ENCODE measurements at places on chromosomes 16 and 17.

DNA sequence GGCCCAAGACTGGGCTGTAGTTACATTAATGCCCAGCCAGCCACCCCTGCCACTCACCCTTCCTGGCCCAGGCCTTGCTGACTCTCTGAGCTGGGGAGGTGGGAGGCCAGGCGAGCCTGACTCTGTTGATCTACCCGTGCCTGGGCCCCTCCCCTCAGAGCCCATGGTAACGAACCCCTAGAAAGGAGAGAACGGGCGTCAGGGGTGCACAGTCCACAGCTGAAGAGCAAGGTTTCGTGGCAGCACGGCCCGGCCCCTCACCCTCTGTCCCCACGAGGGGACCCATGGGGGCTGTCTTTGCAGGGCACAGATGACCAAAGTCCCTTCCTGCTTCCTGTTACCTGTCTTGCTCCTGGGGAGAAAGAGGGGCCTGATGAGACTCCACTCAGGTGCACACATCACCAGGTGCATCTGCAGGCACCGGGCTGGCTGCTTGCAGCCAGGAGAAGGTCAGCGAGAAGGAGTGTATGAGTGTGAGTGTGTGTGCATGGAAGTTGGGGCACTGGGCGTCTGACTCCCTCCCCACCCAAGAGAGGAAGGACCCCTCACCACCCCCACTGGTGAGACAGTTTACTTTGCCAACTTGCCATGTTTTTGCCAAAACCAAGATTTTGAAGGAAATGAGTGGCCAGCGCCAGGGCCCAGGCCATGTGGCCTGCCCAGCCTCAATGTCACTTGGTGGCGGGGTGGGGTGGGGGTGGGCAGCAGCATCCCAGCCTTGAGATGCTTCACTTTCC lies 359.1 kb downstream of the SEC14L1 start:
- H3K27ac ChIP-seq: no peak overlapping the region
- peaks cover 6% of the 10 kb centered on the region for H3K4me1 ChIP-seq
- no peaks in the 10 kb centered on the region for H3K27me3 ChIP-seq
- peaks cover 4% of the 10 kb centered on the region for H3K36me3 ChIP-seq
- no peak overlapping the region for H3K4me3 ChIP-seq

DNA sequence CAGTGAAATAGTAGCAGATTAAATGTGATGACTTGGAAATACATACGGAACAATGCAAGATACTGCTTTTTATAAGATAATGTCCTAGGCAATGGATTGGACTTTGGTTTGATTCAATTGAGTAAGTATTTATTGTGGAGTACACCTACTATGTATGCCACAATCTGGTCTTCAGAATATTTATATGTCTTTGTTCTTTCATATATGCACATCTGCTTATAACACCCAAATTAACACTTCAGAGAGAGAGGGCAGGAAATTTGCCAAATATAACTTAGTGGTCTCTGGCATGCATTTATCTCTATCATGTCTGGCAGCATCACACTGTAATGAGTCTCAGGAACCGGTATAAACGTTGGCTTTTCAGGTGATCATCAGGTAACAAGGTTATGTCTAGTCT lies 16.9 kb downstream of the RPGRIP1L start:
- H3K36me3 ChIP-seq: peaks cover 35% of the 10 kb centered on the region
- H3K4me3 ChIP-seq: no peak overlapping the region
- H3K27me3 ChIP-seq: no peaks in the 10 kb centered on the region
- H3K4me1 ChIP-seq: no peaks in the 10 kb centered on the region

GRCh38 chr16:8828541-8829165 lies 31.0 kb downstream of the PMM2 start:
- no peak overlapping the region for H3K4me3 ChIP-seq
- H3K4me1 ChIP-seq: no peaks in the 10 kb centered on the region
- H3K27me3 ChIP-seq: no peaks in the 10 kb centered on the region
- no peak overlapping the region for H3K27ac ChIP-seq
- no peak for DNase-seq

GRCh38 chr16:3088450-3088849 lies 10.6 kb downstream of the ZSCAN10 start:
- no peaks in the 10 kb centered on the region for H3K4me1 ChIP-seq
- H3K4me3 ChIP-seq: no peak overlapping the region
- no peak overlapping the region for H3K27ac ChIP-seq
- DNase-seq: no peak
- H3K36me3 ChIP-seq: no peaks in the 10 kb centered on the region

DNA sequence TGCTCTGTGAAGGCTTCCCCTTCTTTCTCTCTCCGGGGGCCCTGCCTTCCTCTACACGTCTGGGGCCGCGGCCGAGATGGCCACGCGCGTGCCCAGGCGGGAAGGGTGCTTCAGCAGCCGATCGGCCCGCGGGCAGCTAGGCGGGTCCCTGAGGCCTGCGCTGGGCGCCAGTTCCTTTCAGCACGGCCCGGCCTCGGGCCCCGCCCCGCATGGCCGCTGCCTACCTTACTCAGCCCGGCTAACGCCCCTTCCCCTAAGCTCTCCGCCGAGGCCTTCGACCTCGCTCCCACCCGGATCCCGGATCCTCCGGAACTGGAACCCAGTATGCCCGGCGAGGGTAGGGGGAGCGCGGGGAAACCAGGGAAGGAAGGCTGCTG lies 335 bp downstream of the TMEM11 start:
- H3K4me3 ChIP-seq: peak overlapping the region; percentile 93
- DNase-seq: peak; percentile 71
- no peaks in the 10 kb centered on the region for H3K4me1 ChIP-seq
- H3K27ac ChIP-seq: peak overlapping the region; percentile 89
- H3K36me3 ChIP-seq: no peaks in the 10 kb centered on the region
- H3K27me3 ChIP-seq: no peaks in the 10 kb centered on the region

DNA sequence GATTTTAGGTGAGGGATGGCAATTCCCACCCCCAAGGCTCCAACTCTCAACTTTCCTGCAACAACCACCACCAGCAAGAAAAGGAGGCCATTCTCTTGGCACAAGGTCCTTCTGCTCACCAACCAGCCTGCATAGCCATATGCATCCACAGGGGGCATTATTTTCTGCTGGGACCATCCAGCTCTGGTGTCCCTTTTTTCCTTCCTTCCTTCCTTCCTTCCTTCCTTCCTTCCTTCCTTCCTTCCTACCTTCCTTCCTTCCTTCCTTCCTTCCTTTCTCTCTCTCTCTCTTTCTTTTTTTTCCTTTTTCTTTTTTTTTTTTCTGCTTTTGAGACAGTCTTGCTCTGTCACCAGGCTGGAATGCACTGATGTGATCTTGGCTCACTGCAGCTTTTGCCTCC lies 21.1 kb upstream of the COX10 start:
- no peaks in the 10 kb centered on the region for H3K27me3 ChIP-seq
- no peaks in the 10 kb centered on the region for H3K36me3 ChIP-seq
- H3K4me3 ChIP-seq: no peak overlapping the region

DNA sequence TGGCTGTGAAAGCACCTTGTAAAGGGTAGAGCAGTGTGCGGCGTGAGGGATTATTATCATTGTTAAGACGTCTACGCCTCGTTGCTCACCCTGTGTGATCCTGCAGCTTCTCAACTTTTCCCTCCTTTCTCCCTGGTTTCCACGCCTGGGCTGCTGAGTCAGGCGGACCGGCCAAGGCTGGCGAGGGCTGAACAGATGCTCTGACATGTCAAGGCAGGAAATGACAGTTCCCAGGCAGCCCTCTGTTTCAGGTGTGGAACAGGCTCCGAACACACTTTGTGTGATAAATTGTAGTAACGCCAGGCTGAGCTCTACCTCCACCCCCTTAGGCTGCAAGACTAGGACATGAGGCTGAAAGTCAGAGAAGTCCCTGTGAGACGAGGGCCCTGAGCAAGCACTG lies 46.0 kb upstream of the TBX2 start:
- H3K4me1 ChIP-seq: no peaks in the 10 kb centered on the region
- H3K36me3 ChIP-seq: no peaks in the 10 kb centered on the region
- no peak for DNase-seq
- H3K27me3 ChIP-seq: no peaks in the 10 kb centered on the region
- no peak overlapping the region for H3K4me3 ChIP-seq

- peak; percentile 11 for DNase-seq
- no peaks in the 10 kb centered on the region for H3K36me3 ChIP-seq
- no peak overlapping the region for H3K27ac ChIP-seq
- H3K27me3 ChIP-seq: no peaks in the 10 kb centered on the region
Observed at GRCh38 chr17:28470914-28471366, 2.5 kb upstream of the SLC13A2 start.

- H3K36me3 ChIP-seq: no peaks in the 10 kb centered on the region
- H3K27me3 ChIP-seq: no peaks in the 10 kb centered on the region
- H3K4me3 ChIP-seq: no peak overlapping the region
Observed at GRCh38 chr16:12271006-12271405, 294.5 kb downstream of the SNX29 start.

GRCh38 chr16:83996481-83997252 lies 28.6 kb downstream of the NECAB2 start:
- no peaks in the 10 kb centered on the region for H3K27me3 ChIP-seq
- no peak overlapping the region for H3K4me3 ChIP-seq
- no peaks in the 10 kb centered on the region for H3K36me3 ChIP-seq
- DNase-seq: no peak
- H3K27ac ChIP-seq: no peak overlapping the region

DNA sequence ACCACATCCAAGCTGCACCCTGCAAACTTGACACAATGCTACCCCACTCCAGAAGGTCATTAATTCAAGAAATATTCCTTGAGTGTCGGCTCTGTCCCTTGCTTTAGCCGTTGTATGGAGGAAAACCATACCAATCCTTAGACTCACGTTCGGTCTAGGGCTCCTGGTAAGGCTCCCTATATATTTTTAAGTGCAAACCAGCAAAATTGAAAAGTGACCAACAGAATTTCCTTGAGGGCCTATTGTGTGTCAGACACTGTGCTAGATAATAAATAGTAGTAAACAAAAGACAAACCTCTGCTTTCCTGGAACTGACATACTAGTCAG lies 390 bp upstream of the BBS2 start:
- peak overlapping the region; percentile 99 for H3K4me3 ChIP-seq
- no peak for DNase-seq
- H3K27ac ChIP-seq: peak overlapping the region; percentile 87
- peaks cover 45% of the 10 kb centered on the region for H3K4me1 ChIP-seq
- no peaks in the 10 kb centered on the region for H3K36me3 ChIP-seq

DNA sequence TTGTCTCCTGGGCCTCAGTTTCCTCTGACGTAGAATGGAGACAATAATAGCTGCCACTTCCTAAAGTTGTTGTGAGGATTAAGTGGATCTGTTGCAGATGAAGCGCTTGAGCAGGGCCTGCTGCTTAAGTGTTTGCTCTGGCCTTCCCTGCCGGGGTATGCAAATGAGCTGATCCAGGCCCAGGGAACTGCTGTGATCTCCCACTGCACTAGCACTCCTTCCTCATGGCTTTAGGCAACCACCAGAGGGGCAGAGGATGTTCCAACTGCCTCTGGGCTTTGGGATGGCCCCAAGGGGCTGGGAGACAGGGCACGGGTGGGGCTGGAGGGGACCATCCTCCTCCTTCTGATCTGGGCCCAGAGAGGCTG lies 6.2 kb downstream of the SBK1 start:
- H3K4me1 ChIP-seq: no peaks in the 10 kb centered on the region
- DNase-seq: no peak

- H3K27ac ChIP-seq: no peak overlapping the region
- H3K4me1 ChIP-seq: no peaks in the 10 kb centered on the region
- peaks cover 54% of the 10 kb centered on the region for H3K36me3 ChIP-seq
- H3K27me3 ChIP-seq: no peaks in the 10 kb centered on the region
- no peak overlapping the region for H3K4me3 ChIP-seq
Observed at GRCh38 chr17:8451933-8452614, 16.4 kb downstream of the NDEL1 start.

- no peaks in the 10 kb centered on the region for H3K36me3 ChIP-seq
- no peaks in the 10 kb centered on the region for H3K27me3 ChIP-seq
- H3K4me3 ChIP-seq: no peak overlapping the region
- no peak for DNase-seq
- H3K27ac ChIP-seq: no peak overlapping the region
- H3K4me1 ChIP-seq: no peaks in the 10 kb centered on the region
Observed at GRCh38 chr16:49972961-49973360, 52.1 kb upstream of the CNEP1R1 start.

- no peak for DNase-seq
- H3K4me3 ChIP-seq: no peak overlapping the region
- H3K27me3 ChIP-seq: no peaks in the 10 kb centered on the region
- H3K36me3 ChIP-seq: peaks cover 81% of the 10 kb centered on the region
Observed at GRCh38 chr16:88726408-88726749, 20.1 kb downstream of the CTU2 start.

DNA sequence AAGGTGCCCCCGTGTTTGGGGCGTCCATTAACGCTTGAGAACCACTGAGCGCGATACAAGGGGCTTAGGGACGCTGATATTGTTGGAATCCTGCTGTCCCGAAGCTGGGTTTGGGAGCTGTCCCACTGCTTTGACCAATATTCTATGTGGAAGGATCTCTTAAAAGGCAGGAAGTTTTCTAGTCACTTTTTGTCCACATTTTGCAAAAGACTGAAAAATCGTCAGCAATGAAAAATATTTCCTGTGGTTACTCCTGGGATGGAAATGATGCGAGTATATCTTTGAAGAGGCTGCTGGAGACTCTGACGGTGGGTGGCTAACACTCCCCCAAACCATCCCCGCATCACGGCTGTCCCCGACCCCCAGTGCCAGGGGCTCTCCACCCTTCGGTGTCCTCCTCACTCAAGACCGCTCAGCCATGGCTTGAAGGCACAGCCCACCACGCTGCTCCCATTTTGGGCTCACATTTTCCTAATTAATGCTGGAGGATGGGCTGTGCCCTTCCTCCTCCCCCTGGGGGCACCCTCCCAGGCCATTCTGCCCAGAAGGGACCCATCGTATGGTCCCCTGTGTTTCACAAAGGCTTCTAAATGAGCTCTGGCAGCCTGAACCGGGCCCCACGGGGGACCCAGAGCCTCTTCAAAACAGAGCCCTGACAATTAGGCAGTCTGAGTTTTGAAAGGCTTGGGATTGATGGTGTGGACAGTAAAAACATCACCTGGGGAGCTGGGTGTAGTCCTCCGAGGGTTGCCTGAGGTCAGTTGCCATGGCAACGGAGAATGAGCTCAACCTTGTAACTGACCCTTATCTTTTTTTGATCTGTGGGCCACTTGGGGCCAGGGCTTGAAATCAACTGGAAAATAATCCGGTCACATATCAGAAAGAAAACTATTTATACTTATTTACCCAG lies 158.6 kb downstream of the C16orf78 start:
- H3K36me3 ChIP-seq: no peaks in the 10 kb centered on the region
- H3K27me3 ChIP-seq: no peaks in the 10 kb centered on the region
- H3K4me1 ChIP-seq: no peaks in the 10 kb centered on the region
- DNase-seq: no peak

GRCh38 chr16:14562691-14563491 lies 67.2 kb downstream of the PARN start:
- H3K27ac ChIP-seq: no peak overlapping the region
- peak; percentile 68 for DNase-seq
- H3K36me3 ChIP-seq: no peaks in the 10 kb centered on the region
- H3K27me3 ChIP-seq: no peaks in the 10 kb centered on the region
- no peak overlapping the region for H3K4me3 ChIP-seq
- H3K4me1 ChIP-seq: peaks cover 36% of the 10 kb centered on the region

DNA sequence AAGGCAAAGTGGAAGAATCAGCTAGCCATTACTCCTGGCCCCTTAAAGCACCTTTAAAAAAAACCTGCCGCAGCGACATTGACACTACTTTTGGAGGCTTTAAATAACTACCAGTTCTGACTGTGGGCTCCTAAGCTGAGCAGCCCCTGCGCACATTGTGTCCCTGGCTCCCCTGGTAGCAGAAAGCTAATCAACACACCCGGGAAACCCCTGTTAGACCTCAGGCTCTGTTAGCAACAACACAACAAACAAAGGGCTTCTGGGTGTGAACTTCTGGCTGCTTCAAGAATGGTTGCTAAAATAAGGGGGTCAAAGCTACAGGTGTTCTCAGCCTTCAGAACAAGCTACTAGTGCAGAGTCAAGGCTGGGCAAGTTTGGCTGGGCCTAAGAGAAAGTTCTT lies 83.6 kb downstream of the TMEM100 start:
- no peaks in the 10 kb centered on the region for H3K36me3 ChIP-seq
- no peak overlapping the region for H3K27ac ChIP-seq
- no peaks in the 10 kb centered on the region for H3K27me3 ChIP-seq
- H3K4me1 ChIP-seq: no peaks in the 10 kb centered on the region
- no peak overlapping the region for H3K4me3 ChIP-seq
